SW480 (cell line): ENCODE measurements at places on chromosomes 13 and 19.

DNA sequence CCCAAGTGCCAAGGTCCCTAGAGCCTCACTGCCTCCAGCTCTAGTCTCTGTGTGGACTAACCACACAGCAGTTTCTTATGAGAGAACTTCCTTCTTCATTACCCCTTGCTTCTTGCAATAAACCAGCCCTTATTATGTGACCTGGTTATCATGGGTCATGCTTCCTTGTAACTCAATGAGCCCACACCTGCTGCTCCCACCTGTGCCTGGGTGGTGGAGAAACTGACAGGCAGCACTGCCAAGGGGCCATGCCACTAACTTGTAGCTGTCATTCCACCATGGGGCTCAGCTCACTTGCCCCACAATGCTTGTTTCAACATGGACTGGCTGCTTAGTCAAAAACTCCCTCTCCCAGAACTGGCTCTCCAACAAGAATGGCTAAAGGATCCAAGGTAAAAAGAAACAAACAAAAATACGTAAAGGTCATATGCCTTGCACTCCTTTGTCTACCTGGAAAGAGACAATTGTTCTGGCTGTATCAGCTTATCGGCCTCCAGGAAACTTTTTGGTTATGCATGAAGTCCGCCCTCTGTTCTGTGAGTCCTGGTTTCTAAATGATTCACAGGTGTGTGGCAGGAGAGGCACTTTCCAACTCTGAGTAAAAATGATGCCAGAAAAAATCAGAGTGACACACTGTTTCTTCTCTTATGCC, 446.4 kb downstream of the COG6 start:
- DNase-seq = no peak

DNA sequence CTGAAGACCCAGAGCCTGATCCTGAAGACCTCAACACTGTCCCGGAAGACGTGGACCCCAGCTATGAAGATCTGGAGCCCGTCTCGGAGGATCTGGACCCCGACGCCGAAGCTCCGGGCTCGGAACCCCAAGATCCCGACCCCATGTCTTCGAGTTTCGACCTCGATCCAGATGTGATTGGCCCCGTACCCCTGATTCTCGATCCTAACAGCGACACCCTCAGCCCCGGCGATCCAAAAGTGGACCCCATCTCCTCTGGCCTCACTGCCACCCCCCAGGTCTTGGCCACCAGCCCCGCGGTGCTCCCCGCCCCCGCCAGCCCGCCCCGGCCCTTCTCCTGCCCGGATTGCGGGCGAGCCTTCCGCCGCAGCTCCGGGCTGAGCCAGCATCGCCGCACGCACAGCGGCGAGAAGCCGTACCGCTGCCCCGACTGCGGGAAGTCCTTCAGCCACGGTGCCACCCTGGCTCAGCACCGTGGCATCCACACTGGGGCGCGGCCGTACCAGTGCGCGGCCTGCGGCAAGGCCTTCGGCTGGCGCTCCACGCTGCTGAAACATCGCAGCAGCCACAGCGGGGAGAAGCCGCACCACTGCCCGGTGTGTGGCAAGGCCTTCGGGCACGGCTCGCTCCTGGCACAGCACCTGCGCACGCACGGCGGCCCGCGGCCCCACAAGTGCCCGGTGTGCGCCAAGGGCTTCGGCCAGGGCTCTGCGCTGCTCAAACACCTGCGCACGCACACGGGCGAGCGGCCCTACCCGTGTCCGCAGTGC, 2.9 kb upstream of the MCOLN1 start:
- no peak for DNase-seq

GRCh38 chr19:33429891-33430673, 56.6 kb downstream of the CEBPG start:
- DNase-seq = peak; percentile 81

- DNase-seq = no peak
Observed at GRCh38 chr13:78598116-78598781, 5.1 kb downstream of the POU4F1 start.

GRCh38 chr13:97474349-97474980, 40.5 kb downstream of the RAP2A start:
- no peak for DNase-seq

DNA sequence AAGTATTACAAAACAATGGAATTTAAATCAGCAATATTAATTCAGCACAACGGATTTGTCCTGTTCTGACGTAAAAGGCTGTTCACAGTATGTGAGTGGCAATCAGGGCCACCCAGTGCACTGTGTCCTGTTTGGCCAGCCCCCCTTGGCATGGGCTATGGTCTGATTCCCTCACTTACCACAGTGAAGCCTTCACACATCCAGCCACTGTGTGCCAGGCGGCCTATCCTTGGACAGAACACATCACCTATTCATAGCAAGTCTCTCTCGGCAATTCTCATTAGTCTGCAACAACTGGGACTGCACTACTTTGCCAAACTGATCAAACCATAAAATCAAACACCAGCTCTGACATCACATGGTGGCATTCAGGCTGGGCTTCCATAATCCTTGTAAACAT, 221.5 kb upstream of the TSHZ3 start:
- DNase-seq = no peak

GRCh38 chr13:90177512-90177911, 1170.0 kb upstream of the MIR17HG start:
- no peak for DNase-seq

- no peak for DNase-seq
Observed at GRCh38 chr19:5103061-5103701, 134.3 kb downstream of the KDM4B start.

DNA sequence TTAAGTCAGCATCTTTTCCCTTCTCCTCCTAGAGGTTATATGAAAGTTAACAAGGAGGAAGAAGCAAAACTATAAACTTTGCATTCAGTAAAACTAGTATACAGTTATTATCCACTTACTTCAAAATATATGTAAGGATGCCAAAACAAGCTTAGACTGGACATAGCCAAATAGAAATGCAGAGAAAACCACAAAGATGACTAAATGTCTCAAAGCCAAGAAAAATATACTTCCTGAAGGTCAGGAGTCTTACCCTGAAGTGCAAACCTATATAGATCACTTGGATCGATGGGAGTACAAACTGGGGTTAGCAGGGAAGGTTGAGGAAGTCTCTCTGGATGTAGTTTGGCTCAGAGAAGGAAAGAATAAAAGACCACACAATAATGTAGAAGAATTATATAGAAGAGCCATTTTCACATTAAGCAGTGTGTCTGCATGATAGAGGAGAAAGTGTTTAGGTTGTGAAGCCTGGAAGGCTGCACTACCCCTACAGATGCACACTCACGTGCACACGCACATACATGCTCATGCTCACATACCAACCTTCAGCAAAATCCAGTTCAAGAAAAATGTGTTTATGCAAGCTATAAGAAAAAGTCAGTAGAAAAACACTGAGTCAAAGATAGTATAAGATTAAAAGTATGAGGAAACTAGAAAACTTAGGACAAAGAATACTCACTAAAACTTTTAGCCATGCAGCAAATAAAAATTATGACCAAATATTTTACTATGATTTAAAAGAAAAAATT, 112.1 kb upstream of the RXFP2 start:
- no peak for DNase-seq

DNA sequence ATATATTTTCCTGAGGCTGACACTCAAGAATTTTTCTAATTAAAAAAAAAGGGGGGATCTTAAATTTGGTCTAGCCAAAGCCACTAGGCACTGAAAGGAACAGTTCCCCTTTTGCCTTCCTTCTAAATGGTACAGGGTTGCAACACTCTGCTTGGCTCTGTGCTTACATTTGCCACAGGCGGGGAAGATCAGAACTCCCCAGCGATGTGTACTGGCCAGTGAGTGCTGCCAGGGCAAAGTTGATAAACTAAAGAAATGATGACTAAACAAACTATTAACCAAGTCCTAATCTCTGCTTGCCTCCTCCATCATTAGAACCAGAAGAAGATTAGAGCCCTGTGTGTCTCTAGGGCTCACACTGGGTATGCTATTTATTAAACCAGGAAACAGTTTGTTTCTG, 75.3 kb upstream of the SCEL start:
- no peak for DNase-seq

DNA sequence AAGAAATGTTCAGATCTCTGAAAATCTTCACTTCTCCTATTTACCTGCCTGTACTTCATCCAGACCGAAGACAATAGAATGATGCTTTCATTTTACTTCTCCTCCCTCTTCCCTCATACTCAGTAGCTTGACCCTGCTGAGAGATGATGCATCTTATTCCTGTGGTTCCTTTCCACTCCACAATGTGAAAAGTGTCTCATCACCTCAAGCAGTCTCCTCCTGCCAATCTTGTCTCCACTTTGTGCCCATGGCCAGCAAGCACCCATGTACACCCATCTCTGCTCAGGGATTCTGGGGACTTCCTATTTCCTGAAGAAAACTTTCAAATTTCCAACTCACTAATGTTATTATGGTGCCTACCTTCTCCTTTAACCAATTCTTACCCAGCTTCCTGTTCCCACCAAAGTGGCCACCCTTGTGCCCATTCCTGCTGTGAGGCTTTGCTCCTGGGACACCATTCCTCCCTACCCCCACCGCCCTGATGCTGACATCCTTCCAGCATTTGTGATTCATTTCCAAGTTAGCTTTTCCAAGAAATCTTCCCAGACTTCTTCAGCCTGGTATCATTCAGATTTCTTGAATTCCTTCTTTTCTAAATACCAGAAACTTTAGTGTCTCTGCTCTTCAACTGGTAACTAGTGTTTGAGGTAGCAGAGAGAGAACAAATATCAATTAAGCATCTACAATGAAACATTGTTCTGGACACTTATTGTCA, 212.5 kb downstream of the POSTN start:
- DNase-seq = no peak

- DNase-seq = no peak
Observed at GRCh38 chr19:45881082-45881908, 4.6 kb downstream of the IRF2BP1 start.

GRCh38 chr19:10230173-10230860, 814 bp downstream of the S1PR2 start:
- DNase-seq = no peak
